ENCODE measurements at places on chromosomes 4 and X.

GRCh38 chrX:116657071-116657470 is 194.3 kb upstream of the CT83 start:
- no peak for DNase-seq

DNA sequence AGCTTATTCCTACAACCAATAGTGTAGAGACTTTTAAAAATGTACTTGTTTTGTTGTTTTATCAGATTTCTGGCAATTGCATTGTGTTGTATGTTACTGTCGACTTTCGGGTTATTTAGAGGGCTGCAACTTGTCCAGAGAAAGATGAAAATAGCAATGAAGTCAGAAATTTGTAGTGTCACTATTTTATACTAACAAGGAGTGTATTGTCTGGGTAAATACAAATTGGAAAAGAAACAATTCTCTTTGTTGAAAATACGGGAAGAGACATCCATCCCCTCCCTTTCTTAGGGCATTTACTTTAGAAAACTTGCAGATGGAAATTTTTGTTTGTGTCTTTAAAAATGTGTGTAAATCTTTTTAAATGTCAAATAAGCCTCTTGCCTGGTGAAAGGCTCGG is 792.0 kb downstream of the PCDH18 start:
- no peak for DNase-seq

GRCh38 chrX:10628906-10629305 is 8.5 kb upstream of the MID1 start:
- no peak for DNase-seq

GRCh38 chr4:108117418-108118182 is 51.1 kb downstream of the LEF1 start:
- DNase-seq: no peak

GRCh38 chrX:317424-318067 is 1.1 kb downstream of the GTPBP6 start:
- no peak for DNase-seq

- no peak for DNase-seq
Measured at GRCh38 chr4:113446019-113446418, 315.5 kb downstream of the CAMK2D start.

GRCh38 chr4:6294705-6295421 is 25.2 kb downstream of the WFS1 start:
- no peak for DNase-seq

DNA sequence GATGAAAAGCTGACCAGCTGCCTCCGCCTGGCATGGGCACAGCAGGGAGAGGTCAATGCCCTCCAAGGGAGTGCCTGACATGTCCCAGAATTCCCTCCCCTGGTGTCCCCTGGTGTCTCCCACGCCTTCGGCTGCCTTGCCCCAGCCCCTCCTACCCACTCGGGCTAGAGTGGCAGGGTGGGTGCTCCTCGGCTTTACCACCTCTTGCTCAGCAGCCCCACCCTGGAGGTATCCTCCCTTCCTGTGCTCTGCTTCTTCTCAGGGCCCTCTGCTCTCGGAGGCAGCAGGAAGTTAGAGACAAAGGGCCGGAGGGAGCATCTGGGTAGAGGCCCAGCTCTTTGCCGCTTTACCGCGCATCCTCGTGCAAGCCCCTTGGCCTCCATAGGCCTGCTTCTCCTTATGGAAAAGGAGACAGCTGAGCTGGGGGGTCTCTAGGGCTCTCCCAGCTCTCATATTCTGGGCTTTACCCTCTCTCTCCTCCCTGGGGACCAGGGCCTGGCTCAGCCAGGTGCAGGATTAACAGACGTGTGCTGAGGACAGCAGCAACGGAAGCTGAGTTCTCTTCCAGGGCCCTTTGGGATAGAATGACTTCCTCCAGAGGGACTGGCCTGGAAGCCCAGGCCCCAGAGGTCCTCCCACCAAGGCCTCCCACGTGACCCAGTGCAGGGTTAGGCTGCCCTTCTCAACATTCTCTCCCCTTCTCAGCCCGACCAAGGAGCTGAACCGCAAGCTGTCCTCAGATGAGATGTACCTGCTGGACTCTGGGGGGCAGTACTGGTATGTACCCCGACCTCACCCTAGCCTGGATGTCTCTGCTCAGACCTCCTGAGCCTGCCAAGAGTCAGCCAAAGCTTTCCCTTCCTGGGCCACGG is 17.2 kb downstream of the XPNPEP2 start:
- DNase-seq: no peak

GRCh38 chr4:87982036-87982435 is 6.5 kb downstream of the SPP1 start:
- no peak for DNase-seq

DNA sequence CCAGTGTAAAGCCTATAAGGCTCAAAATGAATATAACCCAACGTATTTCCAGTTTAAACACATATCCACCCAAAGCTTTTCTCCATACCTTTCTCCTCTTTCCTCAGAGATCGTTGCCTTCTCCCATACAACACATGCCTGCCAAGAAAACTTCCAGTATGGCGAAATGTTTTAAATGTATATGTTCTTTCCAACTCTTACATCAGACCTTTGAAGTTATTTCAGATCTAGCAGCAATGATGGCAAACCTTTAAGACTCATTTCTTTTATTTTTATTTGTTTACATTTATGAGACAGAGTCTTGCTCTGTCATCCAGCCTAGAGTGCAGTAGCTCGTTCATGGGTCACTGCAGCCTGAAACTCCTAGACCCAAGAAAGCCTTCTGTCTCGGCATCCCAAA is 265.4 kb downstream of the BMPR1B start:
- no peak for DNase-seq

GRCh38 chr4:71184195-71184781 is 154.5 kb upstream of the SLC4A4 start:
- DNase-seq: peak; percentile 75

- DNase-seq: no peak
Measured at GRCh38 chr4:32142075-32142474, 1421.9 kb downstream of the PCDH7 start.

GRCh38 chrX:132532913-132533312 is 44.1 kb upstream of the MBNL3 start:
- no peak for DNase-seq

Data from GM13977 (cell line).